Upper lobe of left lung (tissue), 6 donors: ENCODE measurements at places on chromosomes 3 and 15. TPM values are rescaled to one million over a fixed set of nuclear protein-coding genes. Genes with fewer than 3 reads are reported as not detected.

GRCh38 chr3:116056280-116056679 lies 389.0 kb downstream of the LSAMP start:
- no peak overlapping the region for H3K27ac ChIP-seq
- H3K27me3 ChIP-seq, result no peaks in the 10 kb centered on the region
- H3K36me3 ChIP-seq, result no peaks in the 10 kb centered on the region
- no peak overlapping the region for H3K4me3 ChIP-seq
- H3K4me1 ChIP-seq, result no peaks in the 10 kb centered on the region

GRCh38 chr3:196218155-196218712 lies 1.9 kb downstream of the SLC51A start:
- H3K27me3 ChIP-seq, result no peaks in the 10 kb centered on the region
- H3K36me3 ChIP-seq, result no peaks in the 10 kb centered on the region
- DNase-seq, result no peak

- no peak overlapping the region for H3K27ac ChIP-seq
- no peak overlapping the region for H3K4me3 ChIP-seq
- no peak for DNase-seq
- H3K27me3 ChIP-seq, result no peaks in the 10 kb centered on the region
- H3K4me1 ChIP-seq, result no peaks in the 10 kb centered on the region
Observed at GRCh38 chr3:105401691-105402149, 35.0 kb downstream of the ALCAM start.

DNA sequence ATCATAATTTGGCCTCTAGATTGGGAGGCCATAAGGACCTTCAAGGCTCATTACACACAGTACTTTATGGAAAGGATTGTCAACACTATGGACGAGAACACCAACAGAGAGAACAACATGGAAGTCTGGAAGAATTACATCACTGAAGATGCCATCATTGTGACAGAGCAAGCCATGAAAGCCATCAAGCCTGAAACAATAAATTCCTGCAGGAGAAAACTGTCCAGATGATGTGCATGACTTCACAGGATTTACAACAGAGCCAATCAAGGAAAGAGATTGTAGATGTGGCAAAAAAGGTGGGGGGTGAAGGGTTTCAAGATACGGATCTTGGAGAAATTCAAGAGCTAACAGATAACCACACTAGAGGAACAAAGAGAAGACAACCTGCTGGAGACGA lies 15.9 kb downstream of the IL17RB start:
- H3K27ac ChIP-seq, result no peak overlapping the region
- no peak for DNase-seq
- H3K4me1 ChIP-seq, result no peaks in the 10 kb centered on the region
- no peaks in the 10 kb centered on the region for H3K27me3 ChIP-seq

GRCh38 chr3:150384296-150385212 lies 23.5 kb upstream of the TSC22D2 start:
- no peaks in the 10 kb centered on the region for H3K27me3 ChIP-seq
- DNase-seq, result peak; percentile 68
- H3K4me3 ChIP-seq, result no peak overlapping the region
- H3K27ac ChIP-seq, result no peak overlapping the region
- no peaks in the 10 kb centered on the region for H3K36me3 ChIP-seq

DNA sequence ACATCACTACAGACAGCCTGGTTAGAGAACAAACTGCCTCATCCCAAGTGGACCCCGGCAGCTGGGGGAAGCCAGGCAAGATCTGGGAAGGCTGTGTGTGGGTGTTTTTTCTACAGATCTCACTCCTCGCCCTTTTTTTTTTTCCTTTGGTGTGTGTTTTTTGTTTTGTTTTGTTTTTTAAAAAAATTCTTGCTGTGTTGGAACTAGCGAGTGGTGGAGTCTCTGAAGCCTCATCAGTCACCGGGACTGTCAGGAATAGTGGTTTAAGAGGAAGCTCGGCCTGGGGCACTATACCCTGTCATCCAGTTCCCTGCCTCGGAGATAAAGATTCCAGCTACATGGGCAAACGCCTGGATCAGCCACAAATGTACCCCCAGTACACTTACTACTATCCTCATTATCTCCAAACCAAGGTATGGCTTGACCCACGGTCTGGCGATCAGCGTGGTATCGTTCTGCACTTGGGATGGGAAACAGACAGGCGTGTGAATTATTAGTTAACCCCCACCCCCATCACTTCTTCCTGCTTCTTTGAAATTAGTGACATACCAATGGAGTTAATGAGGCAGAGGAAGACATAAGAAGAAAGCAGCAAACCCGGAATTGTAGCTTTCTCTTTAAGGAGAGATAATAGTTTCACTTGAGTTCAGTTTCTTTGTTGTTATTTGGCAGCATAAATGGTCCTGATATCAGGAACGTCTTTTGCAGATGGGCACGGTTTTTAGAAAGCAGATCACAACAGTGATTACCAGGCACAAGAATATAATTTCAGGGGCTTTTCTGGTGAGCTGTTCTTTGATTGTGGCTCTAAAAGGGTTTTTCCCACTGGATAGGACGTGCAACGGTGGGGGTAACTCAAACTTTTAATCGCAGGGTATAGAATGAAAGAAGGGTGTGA lies 722 bp downstream of the RBMS3 start:
- H3K4me1 ChIP-seq, result no peaks in the 10 kb centered on the region
- no peak for DNase-seq
- peak overlapping the region; percentile 50 for H3K4me3 ChIP-seq
- H3K27me3 ChIP-seq, result no peaks in the 10 kb centered on the region
- peak overlapping the region; percentile 77 for H3K27ac ChIP-seq
- no peaks in the 10 kb centered on the region for H3K36me3 ChIP-seq

- H3K27me3 ChIP-seq, result no peaks in the 10 kb centered on the region
- H3K27ac ChIP-seq, result no peak overlapping the region
- H3K4me1 ChIP-seq, result no peaks in the 10 kb centered on the region
Observed at GRCh38 chr3:97259263-97259662, 444.9 kb downstream of the EPHA6 start.

GRCh38 chr15:39465843-39466749 lies 114.8 kb upstream of the THBS1 start:
- H3K4me3 ChIP-seq, result no peak overlapping the region
- no peaks in the 10 kb centered on the region for H3K36me3 ChIP-seq
- H3K4me1 ChIP-seq, result peaks cover 2% of the 10 kb centered on the region
- DNase-seq, result peak; percentile 26
- no peaks in the 10 kb centered on the region for H3K27me3 ChIP-seq

GRCh38 chr15:49131403-49131802 lies 24.0 kb downstream of the COPS2 start:
- no peaks in the 10 kb centered on the region for H3K4me1 ChIP-seq
- no peak overlapping the region for H3K27ac ChIP-seq
- H3K36me3 ChIP-seq, result peaks cover 17% of the 10 kb centered on the region
- no peak for DNase-seq

- H3K27me3 ChIP-seq, result no peaks in the 10 kb centered on the region
- H3K4me3 ChIP-seq, result no peak overlapping the region
- H3K27ac ChIP-seq, result no peak overlapping the region
- no peaks in the 10 kb centered on the region for H3K36me3 ChIP-seq
- DNase-seq, result no peak
Observed at GRCh38 chr15:54820811-54821210, 375.9 kb downstream of the RSL24D1 start.

DNA sequence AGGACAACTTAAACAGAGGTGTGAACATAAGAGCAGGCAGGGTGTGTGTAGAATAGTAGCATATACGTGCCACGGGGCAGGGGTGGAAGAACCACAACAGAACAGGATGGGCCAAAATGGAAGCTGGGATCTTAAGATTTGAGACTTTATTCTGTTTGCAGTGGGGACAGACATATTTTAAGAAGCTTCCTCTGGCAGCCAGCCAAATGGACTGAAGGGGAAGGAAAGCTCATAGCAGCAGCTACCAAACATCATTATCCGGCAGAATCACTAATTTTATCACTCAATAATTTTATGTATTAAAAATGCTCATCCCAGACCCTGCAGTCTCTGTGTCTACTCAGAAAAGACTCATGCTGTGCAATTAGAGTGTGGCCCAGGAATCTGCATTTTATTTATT lies 130.9 kb upstream of the CTDSPL start:
- no peaks in the 10 kb centered on the region for H3K4me1 ChIP-seq
- H3K36me3 ChIP-seq, result peaks cover 3% of the 10 kb centered on the region
- no peak overlapping the region for H3K27ac ChIP-seq
- no peak overlapping the region for H3K4me3 ChIP-seq
- DNase-seq, result no peak
- H3K27me3 ChIP-seq, result no peaks in the 10 kb centered on the region

- H3K27me3 ChIP-seq, result no peaks in the 10 kb centered on the region
- H3K27ac ChIP-seq, result peak overlapping the region; percentile 78
- DNase-seq, result no peak
Observed at GRCh38 chr3:58048301-58048700, 40.1 kb downstream of the FLNB start.

- H3K4me3 ChIP-seq, result no peak overlapping the region
- H3K27ac ChIP-seq, result peak overlapping the region; percentile 24
- H3K36me3 ChIP-seq, result no peaks in the 10 kb centered on the region
- no peaks in the 10 kb centered on the region for H3K27me3 ChIP-seq
- no peak for DNase-seq
- peaks cover 31% of the 10 kb centered on the region for H3K4me1 ChIP-seq
Observed at GRCh38 chr3:120421926-120422325, 28.9 kb downstream of the FSTL1 start.

DNA sequence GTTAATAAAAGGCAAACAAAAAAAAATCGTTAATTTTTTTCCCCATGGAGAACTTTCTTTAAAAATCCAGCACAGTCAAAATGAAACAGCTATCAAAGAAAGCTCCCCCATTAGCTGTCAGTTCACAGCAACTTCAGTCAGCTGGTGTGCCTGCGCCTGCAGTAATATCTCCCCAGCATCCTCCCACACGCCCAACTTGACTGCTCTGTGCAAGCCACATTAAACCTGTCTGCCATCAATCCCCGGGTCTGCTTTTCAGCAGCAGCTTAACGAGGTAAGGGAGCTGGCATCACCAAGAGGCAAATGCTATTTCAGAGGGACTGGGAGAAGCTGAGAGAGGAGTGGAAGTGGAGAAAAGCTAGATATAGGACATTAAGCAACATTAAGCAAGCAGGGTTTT lies 337.5 kb downstream of the GAP43 start:
- no peaks in the 10 kb centered on the region for H3K36me3 ChIP-seq
- no peaks in the 10 kb centered on the region for H3K27me3 ChIP-seq
- no peak overlapping the region for H3K4me3 ChIP-seq

GRCh38 chr3:124360155-124360554 lies 368.2 kb upstream of the ROPN1 start:
- DNase-seq, result no peak
- no peak overlapping the region for H3K27ac ChIP-seq
- H3K36me3 ChIP-seq, result no peaks in the 10 kb centered on the region
- H3K4me3 ChIP-seq, result no peak overlapping the region
- H3K27me3 ChIP-seq, result no peaks in the 10 kb centered on the region

GRCh38 chr3:172622916-172623700 lies 87.8 kb downstream of the NCEH1 start:
- H3K36me3 ChIP-seq, result no peaks in the 10 kb centered on the region
- DNase-seq, result no peak
- H3K27ac ChIP-seq, result no peak overlapping the region
- no peaks in the 10 kb centered on the region for H3K27me3 ChIP-seq
- no peak overlapping the region for H3K4me3 ChIP-seq

DNA sequence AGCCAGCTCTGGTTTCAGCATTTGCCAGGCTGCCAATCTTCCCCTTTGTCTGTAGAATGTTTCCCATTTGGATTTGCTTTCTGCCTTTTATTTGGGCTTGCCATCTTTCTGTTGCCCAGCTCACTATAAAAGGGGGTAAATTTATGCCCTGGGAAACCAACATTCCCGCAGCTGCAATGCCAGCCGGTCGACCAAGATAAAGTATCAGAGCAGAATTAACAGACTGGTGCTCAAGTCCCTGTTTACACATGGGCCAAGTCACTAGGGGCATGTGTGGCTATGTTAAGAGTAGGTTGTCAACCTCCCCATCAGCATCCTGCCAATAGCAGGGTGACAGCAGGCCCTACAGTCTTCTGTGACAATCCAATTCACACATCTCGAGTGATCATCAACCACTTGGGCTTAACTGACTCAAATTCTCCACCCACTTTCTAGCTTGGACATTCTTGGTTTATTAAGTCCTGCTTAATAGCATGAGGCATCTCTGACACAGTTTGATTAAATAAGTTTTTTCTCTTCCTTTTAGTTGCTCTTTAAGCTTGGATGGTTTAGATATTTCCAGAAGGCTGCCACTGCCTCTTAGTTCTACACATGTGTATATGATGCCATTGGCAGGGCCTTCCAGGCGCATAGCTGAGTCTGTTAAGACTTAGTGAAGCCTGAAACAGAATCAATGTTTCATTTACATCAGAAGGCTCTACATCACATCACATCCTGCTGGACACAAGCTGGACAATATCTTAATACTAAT lies 24.1 kb upstream of the VEPH1 start:
- no peaks in the 10 kb centered on the region for H3K27me3 ChIP-seq
- no peaks in the 10 kb centered on the region for H3K4me1 ChIP-seq
- DNase-seq, result no peak
- no peak overlapping the region for H3K4me3 ChIP-seq

Gene PATL2
- total RNA-seq, result 11.5 TPM

Gene ADGRG7
- total RNA-seq, result not detected

Gene EDC3
- 27.6 TPM for total RNA-seq

Gene DPPA2
- total RNA-seq, result not detected

Gene UTS2B
- total RNA-seq, result 0.74 TPM
